ENCODE measurements at places on chromosomes 2 and 18. TPM values are rescaled to one million over a fixed set of nuclear protein-coding genes. Genes with fewer than 3 reads are reported as not detected.

C1GALT1C1L gene
- 0.39 TPM for total RNA-seq

CD8B2 gene
- not detected for total RNA-seq

RFX8 gene
- 0.41 TPM for total RNA-seq

- DNase-seq, result peak; percentile 71
Measured at GRCh38 chr18:2932247-2933181, 80.4 kb downstream of the LPIN2 start.

DNA sequence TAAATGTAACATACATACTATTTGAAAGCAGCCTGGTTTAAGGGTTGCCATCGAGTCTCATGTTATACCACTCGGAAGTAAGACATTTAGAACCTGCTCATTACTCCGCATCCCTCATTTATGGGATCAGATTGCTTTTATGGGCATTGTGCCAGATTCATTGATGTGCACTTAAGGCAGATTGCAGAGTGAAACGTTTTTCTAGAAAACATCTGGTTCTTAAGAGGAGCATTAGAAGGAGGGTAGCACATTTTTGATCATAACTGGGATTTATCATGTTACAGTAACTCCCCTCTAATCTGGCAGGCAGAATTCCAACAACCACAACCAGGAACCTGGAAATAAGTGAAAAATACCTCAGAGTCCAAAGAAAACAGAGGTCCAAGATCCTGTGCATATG, 74.2 kb upstream of the GALNT3 start:
- no peak for DNase-seq
